ENCODE measurements at places on chromosomes 1 and 21. TPM values are rescaled to one million over a fixed set of nuclear protein-coding genes. Genes with fewer than 3 reads are reported as not detected.

GRCh38 chr1:214332946-214333798, 52.2 kb downstream of the SMYD2 start:
- DNase-seq: peak; percentile 54

LCA5L gene
- total RNA-seq: 1.0 TPM

CD1B gene
- total RNA-seq: not detected

- DNase-seq: no peak
These were observed 12.8 kb downstream of the THEMIS2 start for GRCh38 chr1:27885114-27885528.

- DNase-seq: peak; percentile 26
These were observed 31.3 kb downstream of the WNT4 start for GRCh38 chr1:22111620-22112019.

KLHDC8A gene
- not detected for total RNA-seq

DNA sequence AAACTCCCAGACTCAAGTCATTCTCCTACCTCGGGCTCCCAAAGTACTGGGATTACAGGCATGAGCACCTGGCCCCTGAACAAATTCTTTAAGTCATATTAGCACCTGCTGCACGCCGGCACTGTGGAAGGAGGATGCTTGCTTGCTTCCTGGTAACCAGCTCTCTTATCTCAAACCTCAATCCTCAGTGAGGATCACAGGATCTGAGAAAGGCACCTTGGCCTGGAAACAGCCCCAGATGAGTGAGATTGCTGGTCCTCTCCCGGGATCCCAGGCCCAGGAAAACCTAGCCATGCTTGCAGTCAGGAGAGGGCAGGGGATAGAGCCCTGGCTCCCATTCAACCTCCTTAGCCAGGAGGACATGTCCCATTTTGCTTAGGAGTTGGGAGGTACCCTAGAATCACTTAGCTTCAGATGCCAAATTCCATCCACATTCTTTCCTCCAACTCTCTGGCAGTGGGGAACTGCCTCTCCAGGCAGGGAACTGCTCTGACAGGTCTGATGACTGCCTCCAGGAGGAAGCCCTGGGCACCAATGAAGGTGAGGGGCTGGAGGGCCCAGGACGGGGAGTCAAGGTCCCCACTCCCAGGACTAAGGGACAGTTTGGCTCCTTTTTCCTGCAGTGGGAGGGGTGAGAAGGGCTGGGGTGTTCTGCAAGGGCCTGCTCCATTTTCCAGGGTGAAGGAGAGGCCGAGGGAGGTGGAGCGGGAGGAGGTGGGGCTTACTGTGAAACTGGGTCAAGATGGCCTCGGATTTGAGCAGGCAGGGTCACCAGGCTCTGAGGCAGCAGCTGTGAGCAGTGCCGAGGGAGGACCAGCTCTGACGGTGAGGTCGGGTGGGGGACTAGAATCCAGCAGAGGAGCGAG, 9.5 kb downstream of the GPR37L1 start:
- DNase-seq: no peak

- DNase-seq: no peak
These were observed 8.1 kb upstream of the TNFRSF4 start for GRCh38 chr1:1221887-1222574.

GRCh38 chr1:2542246-2542915, 12.3 kb upstream of the HES5 start:
- no peak for DNase-seq

DNA sequence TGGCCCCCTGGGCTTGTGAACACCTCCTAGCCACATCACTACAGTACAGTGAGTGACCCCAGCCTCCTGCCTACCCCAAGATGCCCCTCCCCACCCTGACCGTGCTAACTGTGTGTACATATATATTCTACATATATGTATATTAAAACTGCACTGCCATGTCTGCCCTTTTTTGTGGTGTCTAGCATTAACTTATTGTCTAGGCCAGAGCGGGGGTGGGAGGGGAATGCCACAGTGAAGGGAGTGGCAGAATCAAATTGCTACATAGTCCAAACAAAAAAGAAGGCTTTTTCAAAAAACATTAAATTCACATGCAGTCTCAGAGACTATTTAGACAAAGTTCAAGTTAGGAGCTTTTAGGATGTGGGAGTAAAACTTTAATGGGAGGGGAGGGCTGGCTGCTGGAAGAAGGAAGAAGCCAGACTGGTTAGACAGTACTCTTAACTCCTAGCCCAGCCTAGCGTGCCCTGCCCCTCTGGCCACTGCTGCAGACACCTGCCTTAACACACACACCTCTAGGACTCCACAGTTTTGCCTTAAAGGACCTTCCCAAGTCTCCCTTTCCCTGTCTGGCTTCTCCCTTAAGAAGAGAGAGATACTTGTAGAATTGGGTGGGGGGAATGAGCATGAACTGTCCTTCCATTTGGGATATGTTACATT, 9.4 kb downstream of the PEA15 start:
- DNase-seq: no peak

DNA sequence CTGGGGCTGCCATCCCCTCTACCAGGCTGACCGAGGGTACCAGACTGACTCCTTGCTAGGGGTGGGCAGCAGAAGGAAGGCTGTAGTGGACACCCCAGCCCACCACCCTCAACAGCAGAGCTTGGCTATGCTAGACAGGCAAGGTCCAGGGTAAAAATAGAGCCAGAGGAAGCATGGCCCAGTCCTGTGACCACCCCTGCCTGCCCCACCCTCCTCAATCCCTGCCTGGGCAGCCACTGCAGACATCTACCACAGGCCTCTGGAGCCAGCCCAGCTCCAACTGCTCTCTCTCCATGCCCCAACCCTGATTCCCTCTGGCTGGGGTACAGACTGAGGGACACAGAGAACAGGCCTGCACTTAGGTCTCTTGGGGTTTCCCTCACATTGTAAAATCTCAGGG, 1.7 kb downstream of the S100A1 start:
- no peak for DNase-seq

FMN2 gene
- not detected for total RNA-seq

GRCh38 chr1:58812926-58813325, 29.1 kb upstream of the JUN start:
- DNase-seq: no peak

Data from endothelial cell of umbilical vein (primary cell).